ENCODE measurements at places on chromosomes 7 and 10.
A peak's percentile ranks its signal among the peaks of the same experiment; 100 is the strongest.

GRCh38 chr7:49850921-49851613 lies 77.6 kb downstream of the VWC2 start:
- DNase-seq = no peak

DNA sequence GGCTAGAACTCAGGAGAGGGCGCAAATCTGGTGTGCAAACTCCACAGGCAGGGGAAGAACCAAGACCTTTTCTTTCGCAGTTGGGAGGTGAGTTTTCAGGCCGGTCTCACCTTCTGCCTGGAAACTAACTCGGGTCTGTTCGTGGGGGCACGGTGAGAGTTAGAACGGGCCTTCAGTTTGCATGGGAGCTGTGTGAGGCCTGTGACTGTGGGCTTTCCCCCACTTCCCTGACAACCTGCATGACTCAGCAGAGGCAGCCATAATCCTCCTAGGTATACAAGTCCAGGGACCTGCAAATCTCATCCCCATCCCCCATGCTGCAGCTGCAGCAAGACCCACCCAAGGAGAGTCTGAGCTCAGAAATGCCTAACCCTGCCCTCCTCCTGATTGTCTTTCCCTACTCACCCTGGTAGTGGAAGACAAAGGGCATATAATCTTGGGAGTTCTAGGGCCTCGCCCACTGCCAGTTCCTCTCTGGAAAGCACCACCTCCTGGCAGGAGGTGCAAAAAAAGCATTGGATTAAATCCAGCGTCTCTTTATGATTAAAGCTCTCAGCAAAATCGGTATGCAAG lies 194.9 kb upstream of the ETV1 start:
- DNase-seq = no peak

GRCh38 chr10:42955493-42955889 lies 121.4 kb upstream of the RET start:
- no peak for DNase-seq

- DNase-seq = peak; percentile 83
Measured at GRCh38 chr7:28835800-28836199, 122.3 kb downstream of the TRIL start.

GRCh38 chr7:77985232-77985973 lies 186.8 kb downstream of the PHTF2 start:
- no peak for DNase-seq

GRCh38 chr7:77888998-77889397 lies 90.4 kb downstream of the PHTF2 start:
- no peak for DNase-seq

GRCh38 chr7:108974641-108975040 lies 405.0 kb downstream of the DNAJB9 start:
- no peak for DNase-seq
